NCI-H1694 treated with DMSO at 0.1 percent for 48 hours (cell line): ENCODE measurements at places on chromosomes 3 and 15.

GRCh38 chr15:22942306-22942855 lies 37.8 kb downstream of the CYFIP1 start:
- no peak for DNase-seq

GRCh38 chr3:70078778-70079177 lies 79.2 kb downstream of the SAMMSON start:
- no peak for DNase-seq

GRCh38 chr15:72339777-72340177 lies 19.8 kb upstream of the CELF6 start:
- peak; percentile 87 for DNase-seq

- peak; percentile 12 for DNase-seq
Measured at GRCh38 chr3:118801899-118802298, 232.7 kb downstream of the IGSF11 start.
